Stimulated activated CD4-positive, alpha-beta T cell treated with anti-CD3 and anti-CD28 coated beads, Interleukin-1b, Interleukin-23, amount 100 ng/mL, for 1 hour (primary cell): ENCODE measurements at places on chromosomes 11 and 22.

DNA sequence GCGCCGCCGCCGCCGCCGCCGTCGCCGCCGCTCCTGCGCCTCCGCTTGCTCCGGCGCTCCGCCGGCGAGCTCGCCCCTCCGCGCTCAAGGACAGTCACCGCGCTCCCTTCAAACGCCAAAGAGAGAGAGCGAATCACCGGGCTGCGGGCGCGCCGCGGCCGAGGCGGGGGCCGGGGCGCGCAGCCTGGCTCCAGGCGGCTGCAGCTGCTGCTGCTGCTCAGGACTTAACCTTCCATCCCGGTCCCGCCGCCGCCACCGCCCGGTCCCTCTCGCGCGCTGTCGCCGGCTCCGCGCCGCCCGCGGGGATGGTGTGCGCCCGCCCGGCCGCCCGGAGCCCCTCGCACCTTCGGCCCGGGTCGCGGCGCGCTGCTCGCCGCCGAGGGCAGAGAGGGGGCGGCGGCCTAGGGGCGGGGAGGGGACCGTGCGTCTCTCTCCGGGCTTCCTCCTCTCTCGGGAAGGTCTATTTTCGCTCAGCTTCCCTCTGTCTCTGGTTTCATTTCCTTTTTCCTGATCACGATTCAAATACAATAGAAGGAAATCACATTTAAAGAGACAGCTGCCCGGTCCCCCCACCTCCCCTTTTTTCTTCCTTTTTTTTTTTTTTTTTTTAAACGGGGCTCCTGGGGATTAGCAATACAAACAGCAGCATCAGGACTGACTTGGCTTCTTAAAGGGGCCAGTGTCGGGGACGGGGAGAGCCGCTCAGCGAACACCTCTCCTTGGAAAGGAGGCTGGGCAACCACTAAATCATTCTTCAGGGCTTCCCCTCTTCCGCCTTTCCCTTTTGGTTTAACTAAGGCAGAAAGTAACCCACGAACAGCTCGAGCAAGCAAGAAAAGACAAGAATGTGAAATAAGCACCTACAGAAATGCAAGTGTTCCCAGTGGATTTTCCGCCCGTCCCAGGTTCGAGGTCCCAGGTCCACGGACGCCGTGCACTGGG, 22.1 kb downstream of the LMO2 start:
- DNase-seq: no peak

- no peak for DNase-seq
These were observed 177.9 kb downstream of the ETS1 start for GRCh38 chr11:128409476-128409875.

GRCh38 chr11:61697764-61698163, 17.6 kb downstream of the DAGLA start:
- DNase-seq: no peak

DNA sequence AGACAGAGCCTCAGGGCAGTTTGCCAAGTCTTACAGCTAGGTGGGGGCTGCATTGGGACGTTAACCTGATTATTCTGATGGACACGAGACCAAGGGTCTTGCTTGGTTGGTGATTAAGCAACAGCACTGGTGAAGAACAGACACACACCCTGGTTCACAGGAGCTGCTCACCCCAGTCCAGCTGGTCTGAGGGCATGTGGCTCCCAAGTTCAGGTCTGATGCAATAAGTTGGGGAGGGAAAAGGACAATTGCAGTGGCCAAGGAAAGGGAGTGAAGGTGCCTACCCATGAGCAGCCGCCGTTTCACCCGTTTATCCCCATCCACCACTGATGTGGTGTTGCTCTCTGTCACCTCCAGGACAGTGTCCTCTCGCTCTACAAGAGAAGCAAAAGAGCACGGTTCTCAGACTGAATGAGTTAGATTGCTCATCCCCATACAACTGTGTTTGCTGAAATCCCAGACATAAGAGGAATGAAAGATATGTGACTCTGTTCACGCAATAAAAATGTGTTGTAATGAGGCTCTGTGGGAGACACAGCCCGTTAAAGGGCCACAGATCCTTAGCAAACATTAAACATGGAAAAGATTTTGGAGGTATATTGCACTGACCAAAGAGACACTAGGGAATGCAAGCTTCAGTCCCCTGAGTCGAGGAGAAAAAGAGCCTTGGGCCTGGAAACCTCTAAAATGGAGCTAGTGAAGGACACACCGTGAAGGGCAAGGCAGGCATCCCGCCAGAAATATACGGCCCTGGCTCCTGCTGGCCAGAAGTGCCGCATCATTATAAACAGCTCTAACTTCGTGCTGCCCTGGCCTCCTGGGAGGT, 25.6 kb downstream of the SCUBE2 start:
- DNase-seq: no peak

- DNase-seq: no peak
These were observed 5.9 kb downstream of the RANGAP1 start for GRCh38 chr22:41280065-41280464.

GRCh38 chr11:9250139-9250582, 15.0 kb downstream of the DENND5A start:
- DNase-seq: no peak

GRCh38 chr11:17479284-17480214, 2.9 kb upstream of the ABCC8 start:
- no peak for DNase-seq

DNA sequence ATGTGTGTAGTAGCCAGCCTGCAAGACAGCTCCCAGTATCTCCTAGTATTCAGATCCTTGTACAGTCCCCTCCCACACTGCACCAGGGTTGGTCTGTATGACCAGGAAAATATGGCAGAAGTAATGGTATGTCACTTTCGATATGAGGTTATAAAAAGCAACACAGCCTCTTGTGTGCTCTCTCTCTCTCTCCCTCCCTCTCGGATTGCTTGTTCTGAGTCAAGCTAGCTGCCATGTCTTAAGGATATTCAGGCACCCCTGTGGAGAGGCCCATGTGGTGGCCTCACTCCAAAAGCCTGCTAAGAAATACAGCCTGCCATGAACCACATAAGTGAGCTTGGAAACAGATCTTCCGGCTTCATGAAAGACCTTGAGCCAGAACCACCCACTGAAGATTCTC, 25.4 kb downstream of the FXYD6 start:
- no peak for DNase-seq

- no peak for DNase-seq
These were observed 14.5 kb upstream of the POGLUT3 start for GRCh38 chr11:108512708-108513107.

GRCh38 chr22:18954990-18955571, 19.0 kb upstream of the PRODH start:
- DNase-seq: no peak

- no peak for DNase-seq
These were observed 12.2 kb upstream of the VPS37C start for GRCh38 chr11:61173456-61173855.

- DNase-seq: no peak
These were observed 45.1 kb downstream of the TSPAN18 start for GRCh38 chr11:44771841-44772240.

GRCh38 chr22:19287889-19288288, 3.6 kb downstream of the CLTCL1 start:
- no peak for DNase-seq

GRCh38 chr22:21718499-21718898, 17.1 kb downstream of the YPEL1 start:
- no peak for DNase-seq

DNA sequence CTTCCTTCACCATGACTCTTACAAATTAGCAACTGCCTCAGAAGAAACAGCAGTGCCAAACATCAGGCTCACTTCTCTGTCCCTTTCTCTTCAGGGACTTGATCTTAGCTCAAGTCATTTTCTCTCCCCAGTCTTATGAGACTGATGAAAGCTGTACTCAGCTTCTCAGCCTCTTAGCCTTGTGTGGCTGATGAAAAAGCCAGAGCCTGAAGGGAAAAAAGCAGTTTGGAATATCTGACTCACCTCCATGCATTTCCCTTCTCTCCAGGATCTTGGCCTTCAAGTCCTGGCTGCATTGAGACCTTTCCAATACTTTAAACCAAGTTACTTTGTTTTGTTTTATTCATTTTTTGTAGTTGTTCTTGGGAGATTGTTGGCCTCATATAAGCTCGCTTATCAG, 195.9 kb downstream of the SPON1 start:
- no peak for DNase-seq

DNA sequence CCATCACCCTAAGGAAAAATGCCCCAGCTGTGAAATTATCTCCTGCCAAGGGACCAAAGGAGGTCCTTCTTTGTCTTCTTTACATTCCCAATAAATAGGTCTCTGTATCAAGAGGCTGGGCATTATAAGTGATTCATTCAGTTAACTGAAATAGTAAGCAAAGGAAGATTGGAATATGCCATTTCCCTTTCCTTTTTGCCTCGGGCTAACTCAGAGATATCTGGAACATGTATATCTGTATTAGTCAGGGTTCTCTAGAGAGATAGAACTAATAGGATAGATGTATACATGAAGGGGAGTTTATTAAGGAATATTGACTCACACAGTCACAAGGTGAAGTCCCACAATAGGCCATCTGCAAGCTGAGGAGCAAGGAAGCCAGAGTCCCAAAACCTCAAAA, 15.3 kb upstream of the CWF19L2 start:
- no peak for DNase-seq

DNA sequence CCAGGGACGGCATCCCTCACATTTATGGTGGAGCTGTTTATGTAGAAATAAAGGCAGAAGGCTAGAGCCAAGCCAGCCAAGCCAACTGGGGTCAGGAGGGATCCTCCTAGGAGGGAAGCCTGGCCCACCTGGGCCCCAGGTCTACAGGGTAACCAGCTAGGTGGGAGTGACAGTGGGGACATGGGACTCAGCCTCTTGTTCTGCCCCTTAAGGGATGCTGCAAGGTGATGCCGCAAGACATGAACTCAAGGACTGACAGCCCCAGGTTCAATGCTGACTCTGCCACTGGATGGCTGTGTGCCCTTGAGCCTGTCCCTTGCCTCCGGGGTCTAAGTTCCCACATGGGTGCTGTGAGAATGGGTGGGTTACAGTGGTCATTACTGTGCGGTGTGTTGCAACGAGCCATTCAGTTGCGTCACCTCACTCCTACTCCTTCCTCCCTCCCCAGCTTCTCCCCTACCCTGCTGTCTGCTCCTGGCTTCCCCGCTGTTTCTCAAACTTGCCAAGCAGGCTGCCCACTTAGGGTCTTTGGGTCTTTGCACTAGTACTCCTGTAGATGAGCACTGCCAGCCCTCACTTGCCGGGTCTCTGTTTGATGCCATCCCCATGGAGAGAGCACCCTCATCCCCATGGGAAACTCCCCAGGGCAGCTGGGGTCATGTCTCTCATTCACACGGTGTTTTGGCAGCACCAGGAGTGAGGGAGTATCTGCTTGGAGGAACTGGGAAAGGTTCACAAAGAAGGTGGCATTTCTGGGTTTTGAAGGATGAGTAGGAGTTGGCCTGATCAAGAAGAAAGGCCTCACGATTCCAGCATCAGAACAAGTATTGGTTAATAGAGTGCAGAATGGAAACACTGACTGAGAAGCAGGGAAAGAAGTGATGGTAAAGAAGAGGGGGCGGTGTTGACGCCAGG, 43.0 kb upstream of the RTL6 start:
- DNase-seq: no peak

DNA sequence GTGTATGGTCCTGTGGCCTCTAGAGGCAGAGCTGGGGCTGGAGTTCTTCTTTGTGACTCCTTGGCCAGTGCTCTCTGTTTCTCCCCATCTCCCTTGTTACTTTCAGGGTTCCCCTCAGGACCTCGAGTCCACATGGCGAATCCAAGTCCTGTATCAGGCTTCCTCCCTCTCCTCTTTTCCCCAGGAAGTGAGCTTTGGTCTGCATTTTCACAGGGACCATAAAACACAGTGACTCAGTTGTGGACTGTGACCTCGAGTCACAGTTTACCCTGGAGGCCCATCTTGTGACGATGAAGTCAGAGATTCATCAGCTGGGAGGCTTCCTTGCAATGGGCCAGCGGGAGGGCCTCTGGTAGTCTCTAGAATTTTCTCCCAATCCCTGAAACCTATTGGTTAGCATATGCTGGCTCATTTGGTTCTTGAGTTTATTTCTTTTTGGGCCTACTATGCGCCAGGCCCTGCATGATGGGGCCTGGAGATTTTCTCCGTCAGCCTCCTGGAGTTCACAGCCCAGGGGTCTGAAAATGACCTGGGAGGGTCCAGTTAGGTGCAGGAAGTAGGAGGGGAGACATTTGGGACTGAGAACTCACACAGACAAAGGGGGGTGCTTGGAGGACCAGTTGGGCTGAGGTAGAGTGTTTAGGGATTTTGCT, 100.8 kb downstream of the KIAA1671 start:
- DNase-seq: no peak

- no peak for DNase-seq
These were observed 1391.3 kb downstream of the TBC1D22A start for GRCh38 chr22:48153726-48154125.

DNA sequence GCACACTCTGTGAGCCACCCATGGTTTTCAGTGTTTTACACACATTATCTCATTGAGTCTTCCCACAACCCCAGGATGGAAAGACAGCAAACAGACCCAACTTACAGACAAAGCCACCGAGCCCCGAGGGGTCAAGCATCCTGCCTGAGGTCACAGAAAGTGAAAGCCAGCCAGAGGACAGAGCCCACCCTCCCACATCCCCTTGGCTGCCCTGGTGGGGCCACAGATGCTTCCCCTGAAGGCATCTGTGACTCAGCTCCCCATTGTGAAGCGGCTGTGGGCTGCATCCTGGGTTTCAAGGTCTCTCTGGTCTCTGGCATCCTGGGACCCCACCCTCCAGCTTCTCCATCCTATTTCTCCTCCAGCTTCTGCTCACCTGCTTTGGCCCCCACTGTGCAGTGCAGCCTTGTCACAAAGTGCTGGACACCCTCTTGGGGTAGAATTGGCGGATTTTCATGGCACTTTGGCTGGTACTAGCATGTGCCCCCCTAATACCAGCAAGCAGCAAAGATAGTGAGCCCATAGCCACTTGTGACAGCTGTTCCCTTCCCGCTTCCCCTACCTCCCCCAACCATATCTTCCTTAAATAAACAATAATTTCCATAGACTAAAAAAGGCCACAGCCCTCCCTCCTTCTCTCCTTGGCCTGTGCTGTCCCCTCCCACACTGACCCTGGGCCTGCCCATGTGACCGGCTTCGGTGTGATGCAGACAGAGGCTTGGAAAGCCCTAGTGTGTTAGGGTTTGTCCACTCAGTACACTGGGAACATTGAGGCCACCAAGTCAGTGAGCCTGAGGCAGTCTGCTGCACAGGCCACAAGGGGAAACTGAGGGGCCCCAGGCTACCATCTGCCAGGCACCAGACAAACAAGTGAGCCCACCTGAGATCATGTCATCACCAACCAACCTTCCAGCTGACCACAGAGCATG, 53.9 kb upstream of the SHISAL1 start:
- no peak for DNase-seq

- DNase-seq: no peak
These were observed 68.9 kb downstream of the NECTIN1 start for GRCh38 chr11:119659971-119660723.
